ENCODE measurements at places on chromosomes 4 and X. TPM values are rescaled to one million over a fixed set of nuclear protein-coding genes. Genes with fewer than 3 reads are reported as not detected.

Gene SEPSECS
- total RNA-seq, result 13.1 TPM

Gene DRP2
- 2.3 TPM for total RNA-seq

Gene TRIM2
- 127 TPM for total RNA-seq

Gene CXCL6
- total RNA-seq, result 3.5 TPM

Gene FUNDC2
- total RNA-seq, result 28.9 TPM

Gene FAM184B
- total RNA-seq, result not detected

Gene FOXR2
- not detected for total RNA-seq

Gene FMR1NB
- not detected for total RNA-seq

Gene PSAPL1
- not detected for total RNA-seq

Gene SATL1
- total RNA-seq, result not detected

Gene VCX3B
- total RNA-seq, result not detected

Gene ASB12
- total RNA-seq, result under 0.01 TPM

Gene HSFX2
- not detected for total RNA-seq

Gene ADRA2C
- total RNA-seq, result 0.50 TPM

Gene NXF2B
- total RNA-seq, result not detected

Gene NWD2
- not detected for total RNA-seq

Gene ADAM29
- not detected for total RNA-seq

Gene EGFL6
- not detected for total RNA-seq

Gene PLAC8
- not detected for total RNA-seq

Gene PPEF2
- total RNA-seq, result not detected
